ENCODE measurements at places on chromosomes 5 and 9.

DNA sequence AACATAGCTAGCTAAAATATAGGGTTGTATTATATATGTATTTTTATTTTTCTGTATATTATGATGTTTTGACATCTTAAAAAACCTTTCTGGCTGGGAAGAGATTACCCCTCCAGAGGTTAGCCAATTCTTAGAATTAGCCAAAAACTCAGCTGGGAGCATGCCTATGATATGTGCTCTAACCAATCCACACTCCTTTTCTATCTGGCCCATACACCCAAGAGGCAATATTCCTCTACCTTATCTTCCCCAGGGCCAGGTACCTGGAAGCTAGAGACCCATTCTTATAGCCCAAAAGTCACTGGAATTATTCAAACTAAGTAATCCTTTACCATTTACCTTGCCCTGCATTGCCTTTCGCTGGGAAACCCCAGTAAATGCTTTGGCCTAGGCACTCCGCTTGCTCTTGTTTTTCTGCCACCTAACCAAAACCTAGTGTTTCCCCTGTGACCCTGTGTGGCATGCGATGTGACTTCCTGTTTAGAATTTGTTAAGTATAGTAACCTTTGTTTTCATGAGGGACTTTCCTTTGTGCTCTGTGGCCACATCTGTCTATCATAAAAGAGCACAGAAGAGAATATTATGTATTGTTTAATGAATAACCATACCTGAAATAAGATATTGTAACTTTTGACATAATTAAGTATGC is 37.4 kb downstream of the CSNK1G3 start:
- no peak for DNase-seq

DNA sequence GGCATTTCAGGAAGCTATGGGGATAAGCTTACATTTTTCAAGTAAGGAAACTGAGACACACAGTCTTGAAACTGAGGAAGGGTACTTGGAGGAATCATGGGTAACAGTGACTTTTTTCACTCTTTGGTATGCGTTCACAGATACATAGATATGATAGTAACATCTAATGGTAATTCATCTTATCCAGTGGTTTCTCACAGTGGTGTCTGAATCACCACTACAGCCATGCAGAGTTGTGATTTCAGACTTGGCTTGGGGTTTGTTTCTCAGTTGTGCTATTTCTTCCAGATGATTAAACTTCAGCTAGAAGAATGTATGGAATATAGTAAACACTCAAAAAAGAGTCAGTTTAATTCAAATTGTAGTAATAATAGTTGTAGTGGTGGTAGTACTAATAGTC is 239.1 kb upstream of the NUDT12 start:
- DNase-seq = no peak

DNA sequence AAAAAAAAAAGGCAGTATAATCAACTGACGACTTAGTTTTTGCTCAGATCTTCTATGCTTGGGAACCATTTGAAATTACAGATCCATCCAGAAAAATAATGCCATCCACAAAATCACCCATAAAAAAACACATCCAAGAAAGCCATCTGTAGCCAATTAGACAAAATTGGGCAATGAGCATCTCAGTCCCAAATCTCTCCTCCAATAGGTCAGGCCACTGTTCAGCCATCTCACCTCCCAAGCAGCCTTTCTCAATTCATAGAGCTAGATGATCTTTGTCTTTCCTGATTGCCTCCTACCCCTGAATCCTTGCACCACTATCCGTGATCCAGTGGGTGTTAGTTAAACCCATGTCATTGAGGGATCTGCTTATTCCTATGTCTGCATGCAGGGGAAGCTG is 139.6 kb downstream of the SCAMP1 start:
- DNase-seq = no peak

DNA sequence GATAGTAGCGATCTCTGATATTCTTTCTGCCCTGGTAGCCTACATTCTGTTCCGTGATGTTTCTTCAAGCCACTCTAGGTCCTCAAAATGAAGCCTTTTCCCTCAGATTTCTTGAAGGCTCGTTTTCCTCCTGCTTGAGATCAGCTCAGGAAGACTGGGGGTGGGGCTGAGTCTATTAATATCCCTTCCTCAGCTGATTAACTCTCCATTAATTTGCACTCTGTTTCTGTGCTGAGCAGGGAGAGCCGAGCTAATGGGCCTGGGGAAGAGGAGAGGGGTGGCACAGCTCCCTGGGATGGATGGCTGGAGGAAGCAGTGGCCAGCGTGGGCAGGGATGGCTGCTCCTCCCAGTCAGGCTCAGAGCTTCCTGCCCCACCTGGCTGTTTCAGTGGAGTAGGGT is 93.3 kb downstream of the PPARGC1B start:
- DNase-seq = no peak

- DNase-seq = no peak
Measured at GRCh38 chr9:18023332-18023731, 444.5 kb downstream of the SH3GL2 start.

GRCh38 chr9:35599763-35600604 is 5.1 kb upstream of the TESK1 start:
- no peak for DNase-seq

DNA sequence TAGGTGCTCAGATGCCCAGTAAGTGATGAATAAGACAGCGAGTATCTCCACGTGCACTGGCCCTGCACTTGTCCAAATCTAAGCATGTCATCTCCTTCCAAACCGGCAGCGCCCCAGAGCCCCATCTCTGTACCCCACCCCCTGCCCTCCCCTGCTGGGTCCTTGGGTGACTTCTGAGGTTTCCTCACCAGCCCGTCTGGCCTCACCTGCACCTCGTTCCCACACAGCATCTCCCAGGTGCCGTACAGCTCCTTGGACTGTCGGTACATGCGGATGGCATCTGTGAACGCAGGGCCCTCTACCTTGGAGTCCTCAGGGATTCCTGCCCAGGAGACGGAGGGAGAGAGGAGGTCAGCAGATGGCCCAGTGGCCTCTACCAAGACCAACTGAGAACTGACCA is 66.3 kb downstream of the LRSAM1 start:
- DNase-seq = no peak

- no peak for DNase-seq
Measured at GRCh38 chr5:115531787-115532367, 12.7 kb downstream of the FEM1C start.

- no peak for DNase-seq
Measured at GRCh38 chr9:120663380-120663779, 50.9 kb downstream of the MEGF9 start.

GRCh38 chr5:71882826-71883741 is 164.0 kb downstream of the CARTPT start:
- peak; percentile 28 for DNase-seq

GRCh38 chr9:71670121-71670520 is 98.2 kb downstream of the CEMIP2 start:
- no peak for DNase-seq

DNA sequence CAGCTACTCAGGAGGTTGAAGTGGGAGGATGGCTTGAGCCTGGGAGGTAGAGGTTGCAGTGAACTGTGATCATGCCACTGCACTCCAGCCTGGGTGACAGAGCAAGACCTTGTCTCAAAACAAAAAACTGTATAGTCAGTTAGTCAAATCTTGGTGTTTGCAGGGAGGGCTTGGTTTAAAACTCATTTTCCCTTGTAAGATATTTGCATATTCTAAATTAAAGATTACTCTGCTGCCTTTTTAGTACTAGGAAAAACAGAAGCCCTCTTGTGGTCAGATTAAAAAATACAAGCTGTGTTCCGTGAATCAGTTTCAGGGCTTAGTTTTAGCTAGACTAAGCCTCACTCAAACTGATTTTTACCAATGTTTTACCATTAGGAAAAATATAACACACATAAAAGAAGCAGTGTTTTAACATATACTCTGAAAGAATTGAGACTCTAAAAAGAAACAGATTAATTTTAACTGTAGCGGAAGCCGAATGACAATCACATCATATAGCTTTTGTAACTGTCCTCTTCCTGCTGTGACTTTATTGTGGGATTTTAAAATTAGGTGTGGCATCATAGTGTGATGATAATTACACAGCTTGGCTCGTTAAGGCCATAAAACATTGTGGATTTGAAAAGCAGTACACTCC is 84.9 kb upstream of the BASP1 start:
- no peak for DNase-seq

- DNase-seq = no peak
Measured at GRCh38 chr5:20611620-20612019, 623.6 kb upstream of the CDH18 start.

- DNase-seq = no peak
Measured at GRCh38 chr5:14521748-14522147, 59.8 kb upstream of the OTULINL start.

DNA sequence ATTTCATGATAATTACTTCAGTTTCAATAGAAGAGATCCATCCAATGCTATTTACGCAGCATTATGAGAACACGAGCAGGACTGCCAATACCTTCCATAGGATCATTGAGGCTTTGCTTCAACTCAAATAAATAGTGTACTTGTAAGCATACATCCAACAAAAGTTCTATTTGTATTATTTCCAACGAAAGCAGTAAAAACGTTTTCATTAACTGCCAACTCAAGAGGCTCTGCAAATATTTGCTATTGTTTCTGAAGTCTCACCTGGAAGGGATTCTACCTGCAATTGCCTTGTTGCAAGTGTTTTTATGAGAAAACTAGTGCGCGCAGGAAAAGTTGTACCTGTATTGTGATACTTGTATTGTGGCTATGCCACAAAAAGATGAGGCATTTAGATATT is 11.0 kb upstream of the GNPDA1 start:
- no peak for DNase-seq

DNA sequence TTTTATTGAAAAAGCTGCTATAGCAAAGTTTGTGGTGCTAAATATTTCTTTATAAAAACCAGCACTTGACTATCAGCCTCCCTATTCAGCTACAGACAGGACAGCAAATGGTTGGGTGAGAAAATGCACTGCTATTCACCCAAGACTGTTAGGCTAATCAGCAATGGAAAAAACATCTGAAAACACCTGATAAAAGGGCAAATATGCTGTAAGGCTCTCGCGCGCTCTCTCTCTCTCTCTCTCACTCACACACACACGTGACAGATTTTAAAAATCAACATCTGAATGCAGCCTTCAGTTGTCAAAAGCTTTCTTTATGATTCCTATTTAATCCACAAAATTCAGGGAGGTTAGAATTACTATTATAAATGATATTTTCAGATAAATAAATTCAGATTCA is 80.2 kb downstream of the HTR4 start:
- DNase-seq = no peak

GRCh38 chr9:33105504-33105903 is 29.0 kb upstream of the SMU1 start:
- no peak for DNase-seq

GRCh38 chr5:32308946-32309345 is 3.8 kb downstream of the MTMR12 start:
- no peak for DNase-seq

DNA sequence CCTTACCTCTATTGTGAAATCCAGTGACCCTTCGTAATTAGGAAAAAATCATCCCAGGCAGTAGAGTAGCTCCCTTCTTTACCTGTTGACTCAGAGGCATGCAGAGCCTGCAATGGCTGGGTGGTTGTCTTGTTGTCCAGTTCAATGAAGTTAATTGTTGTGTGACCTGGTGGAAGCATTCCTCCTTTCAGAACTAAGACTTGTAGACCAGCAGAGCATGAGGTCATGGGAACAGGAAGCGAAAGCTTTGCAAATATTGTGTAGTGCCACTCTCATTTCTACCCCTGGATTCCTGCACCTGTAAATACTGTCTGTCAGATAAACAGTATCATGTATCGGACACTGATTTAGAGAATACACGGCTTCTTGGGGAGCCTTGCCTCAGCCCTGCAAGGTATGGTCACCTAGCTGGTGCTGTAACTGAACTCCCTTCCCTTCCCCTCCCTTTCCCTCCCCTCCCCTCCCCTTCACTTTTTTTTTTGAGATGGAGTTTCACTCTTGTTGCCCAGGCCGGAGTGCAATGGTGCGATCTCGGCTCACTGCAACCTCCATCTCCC is 5.7 kb upstream of the PRXL2C start:
- no peak for DNase-seq

DNA sequence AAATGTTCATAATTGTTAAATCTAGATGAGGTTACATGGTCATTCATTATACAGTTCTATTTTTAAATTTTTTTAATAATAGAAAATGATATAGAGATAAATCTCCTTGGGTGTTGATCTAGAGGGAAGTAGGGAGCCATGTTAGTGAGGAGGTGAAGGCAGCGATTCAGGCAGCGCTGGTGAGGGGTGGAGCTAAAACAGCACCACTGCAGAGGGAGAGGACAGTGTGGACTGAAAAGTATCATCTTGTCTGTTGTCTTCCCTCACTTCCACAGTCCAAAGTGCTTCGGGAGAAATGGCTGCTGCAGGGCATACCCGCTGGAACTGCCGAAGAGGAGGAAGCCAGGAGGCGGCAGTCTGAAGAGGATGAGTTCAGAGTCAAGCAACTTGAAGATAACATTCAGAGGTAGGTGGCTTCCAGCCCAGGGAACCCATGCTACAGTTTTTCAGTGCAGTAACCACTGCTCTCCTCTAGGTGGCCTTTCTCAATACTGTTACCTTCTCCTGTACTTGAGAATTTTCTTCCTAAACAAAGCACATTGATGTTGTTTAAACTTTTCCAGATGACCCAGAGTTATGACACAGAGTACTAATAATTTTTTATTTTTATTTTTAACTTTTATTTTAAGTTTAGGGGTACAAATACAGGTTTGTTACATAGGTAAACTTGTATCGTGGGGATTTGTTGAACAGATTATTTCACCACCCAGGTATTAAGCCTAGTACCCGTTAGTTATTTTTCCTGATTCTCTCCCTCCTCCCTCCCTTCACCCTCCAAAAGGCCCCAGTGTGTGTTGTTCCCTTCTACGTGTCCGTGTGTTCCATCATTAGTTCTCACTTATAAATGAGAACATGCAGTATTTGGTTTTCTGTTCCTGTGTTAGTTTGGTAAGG is 100.5 kb downstream of the PALM2AKAP2 start:
- no peak for DNase-seq

DNA sequence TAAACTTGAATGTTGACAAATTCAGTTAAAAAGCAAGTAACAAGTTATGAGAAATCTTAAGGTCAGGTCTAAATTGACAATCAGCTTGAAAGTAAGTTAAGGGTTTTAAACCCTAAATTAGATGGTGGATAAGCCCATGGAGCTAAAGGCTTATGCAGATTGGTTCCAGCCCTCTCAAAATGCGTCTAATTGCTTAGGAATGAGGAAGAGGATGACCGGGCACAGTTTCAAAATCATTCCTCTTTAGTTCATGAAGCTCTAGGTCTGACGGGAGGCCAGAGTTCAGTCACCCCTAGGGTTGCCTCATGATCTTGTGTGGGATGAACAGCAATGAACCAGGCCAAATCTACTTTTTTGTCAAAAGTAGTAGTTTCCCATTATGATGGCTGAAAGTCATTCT is 75.4 kb downstream of the SLC38A9 start:
- DNase-seq = no peak

All from AG09319 (cell line).